ENCODE measurements at places on chromosomes 16 and 17. TPM values are rescaled to one million over a fixed set of nuclear protein-coding genes. Genes with fewer than 3 reads are reported as not detected.

DNA sequence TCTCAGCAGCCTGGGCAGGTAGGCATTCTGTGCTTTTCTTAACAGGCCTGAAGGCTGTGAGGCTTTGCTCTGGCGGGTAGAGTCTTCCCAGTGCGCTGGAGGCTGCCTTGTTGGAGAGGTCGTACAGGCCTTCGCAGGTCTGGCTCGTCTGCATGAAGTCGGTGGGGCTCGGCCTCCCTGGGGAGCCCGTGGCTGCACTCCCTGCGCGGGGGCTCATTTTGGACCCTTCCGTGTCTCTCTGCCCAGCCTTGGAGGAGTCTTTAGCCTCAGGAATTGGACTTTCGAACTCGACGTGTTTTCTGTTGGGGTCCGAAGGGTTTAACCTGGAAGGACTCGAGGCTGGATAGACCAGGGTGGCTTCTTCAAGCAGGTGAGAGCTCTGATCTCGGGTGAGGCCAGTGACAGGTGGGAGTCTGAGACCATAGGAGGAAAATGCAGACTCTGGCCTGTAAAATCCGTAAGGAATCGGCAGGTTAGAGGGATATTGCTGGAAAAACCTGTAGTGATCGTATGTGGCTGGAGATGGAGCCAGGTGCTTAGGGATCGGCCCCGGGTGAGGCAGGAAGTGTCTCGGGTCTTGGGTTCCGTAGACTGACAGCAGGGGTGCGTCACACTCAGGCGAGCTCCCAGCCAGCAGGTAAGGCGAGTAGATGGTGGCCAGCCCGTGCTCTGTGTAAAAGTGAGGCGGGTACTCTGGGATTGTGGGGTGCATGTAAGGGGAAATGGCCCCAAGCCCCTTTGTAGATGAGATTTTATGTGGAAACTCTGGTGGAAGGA is 8.6 kb downstream of the ZNF750 start:
- DNase-seq, result no peak

Gene SLC35G3
- total RNA-seq, result not detected

- peak; percentile 82 for DNase-seq
Measured at GRCh38 chr17:48995974-48996721, 1.0 kb upstream of the IGF2BP1 start.

DNA sequence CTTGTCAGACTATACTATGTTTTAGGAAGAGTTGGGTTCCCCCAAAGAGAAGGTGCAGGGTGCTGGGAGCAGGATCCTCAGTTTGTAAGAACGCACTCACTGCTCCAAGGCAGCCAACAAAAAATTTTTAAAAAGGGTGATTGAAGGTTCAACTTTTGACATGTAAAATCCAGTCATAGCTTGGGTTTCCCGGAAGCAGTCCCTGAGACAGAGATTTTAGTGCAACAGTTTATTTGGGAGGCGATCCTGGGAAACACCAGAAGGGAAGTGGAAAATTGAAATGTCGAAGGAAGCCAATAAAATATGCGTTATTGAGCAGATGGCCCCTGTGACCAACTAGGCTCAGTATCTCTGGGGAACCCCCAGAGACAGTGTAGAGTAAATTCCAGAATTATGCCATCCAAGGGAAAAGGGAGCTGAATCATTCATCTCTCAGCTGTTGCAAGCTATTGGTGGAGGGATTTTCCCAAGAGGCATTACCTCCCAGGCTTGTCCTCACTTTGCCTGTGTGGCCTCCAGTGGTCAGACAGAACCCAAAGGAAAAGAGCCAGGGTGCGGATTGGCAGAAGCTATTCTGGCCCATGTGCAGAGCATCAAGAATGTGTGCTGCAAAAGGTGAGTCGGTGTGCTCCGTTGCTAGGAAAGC is 72.9 kb downstream of the HS3ST3B1 start:
- DNase-seq, result peak; percentile 65

GRCh38 chr17:3035256-3035967 is 28.0 kb downstream of the OR1D5 start:
- DNase-seq, result no peak

DNA sequence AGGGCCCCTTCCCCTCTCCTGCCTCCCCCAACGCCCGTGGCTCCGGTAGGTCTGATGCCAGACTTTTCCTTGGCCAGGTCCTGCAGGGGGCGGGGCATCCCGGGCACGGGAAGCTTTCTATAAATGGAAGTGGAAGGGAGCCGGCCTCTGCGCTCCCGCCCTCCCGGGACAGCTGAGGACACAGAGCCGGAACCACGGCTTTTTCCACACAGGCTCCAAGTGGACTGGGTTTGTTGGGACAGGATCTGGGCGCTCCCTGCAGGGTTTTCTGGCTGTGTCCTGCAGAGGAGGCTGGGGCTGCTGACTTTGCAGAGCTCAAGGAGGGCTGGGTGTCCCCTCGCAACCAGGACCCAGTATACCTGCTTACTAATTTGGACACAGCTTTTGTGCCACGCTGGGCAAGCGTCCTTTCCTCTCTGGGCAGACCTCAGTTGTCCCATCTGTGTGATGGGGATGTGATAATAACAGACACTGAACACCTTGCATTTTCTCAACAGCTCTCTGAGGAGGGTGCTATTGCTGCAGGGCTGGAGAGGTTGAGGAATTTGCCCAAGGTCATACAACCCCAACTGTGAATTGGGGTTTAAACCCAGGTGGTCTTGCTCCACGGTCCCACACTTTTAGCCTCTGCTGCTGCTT is 1.8 kb downstream of the TNS4 start:
- peak; percentile 80 for DNase-seq

- peak; percentile 67 for DNase-seq
Measured at GRCh38 chr17:4004517-4005295, 40.5 kb upstream of the ATP2A3 start.

DNA sequence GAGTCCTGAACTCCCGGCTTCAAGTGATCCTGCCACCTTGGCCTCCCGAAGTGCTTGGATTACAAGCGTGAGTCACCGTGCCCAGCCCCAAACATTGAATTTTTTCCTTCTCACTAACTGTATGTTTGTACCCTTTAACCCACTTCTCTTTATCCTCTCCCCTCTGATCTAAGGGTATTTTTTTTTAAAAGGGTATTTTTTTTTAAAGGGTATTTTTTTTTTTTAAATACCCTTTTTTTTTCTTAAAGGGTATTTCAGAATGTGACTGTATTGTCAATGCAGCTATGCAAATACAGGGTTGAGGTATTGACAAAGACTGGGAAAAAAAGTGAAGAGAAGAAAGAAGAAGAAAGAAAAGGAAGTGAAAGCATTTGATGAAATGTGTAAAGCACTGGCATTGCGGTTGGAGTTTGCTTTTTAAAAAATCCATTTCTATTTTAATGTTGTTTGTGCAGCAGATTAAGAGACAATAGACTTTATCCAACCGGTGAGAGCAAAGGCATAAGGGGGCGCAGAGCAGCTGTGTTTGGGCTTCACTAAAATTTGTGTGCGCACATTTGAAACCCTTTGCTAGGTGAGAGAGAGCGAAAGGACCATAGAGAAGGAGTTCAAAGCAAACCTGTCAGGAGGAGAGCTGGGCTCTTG is 42.4 kb downstream of the SYT17 start:
- peak; percentile 80 for DNase-seq

Gene FADS6
- not detected for total RNA-seq

Gene CTF1
- total RNA-seq, result 0.33 TPM

GRCh38 chr17:17350491-17351355 is 47.5 kb downstream of the NT5M start:
- DNase-seq, result peak; percentile 39

DNA sequence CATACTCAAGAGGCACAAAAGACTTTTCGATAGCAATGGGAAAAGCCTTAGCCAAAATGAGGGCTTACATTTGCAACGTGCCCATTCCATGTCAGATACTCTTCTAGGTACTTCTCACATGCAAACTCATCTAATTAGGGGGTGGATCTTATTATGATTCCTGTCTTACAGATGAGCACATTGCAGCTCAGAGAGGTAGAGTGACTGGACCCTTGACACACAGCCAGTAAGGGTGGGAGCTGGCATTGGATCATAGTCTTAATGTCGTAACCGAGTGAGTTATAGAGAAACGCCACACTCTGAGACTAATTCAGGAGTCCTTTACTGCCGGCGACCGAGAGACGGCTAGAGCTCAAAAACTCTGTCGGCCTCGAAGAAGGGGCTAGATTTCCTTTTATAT is 78.8 kb upstream of the GRIN2A start:
- no peak for DNase-seq

Gene ITGA3
- 76.5 TPM for total RNA-seq

DNA sequence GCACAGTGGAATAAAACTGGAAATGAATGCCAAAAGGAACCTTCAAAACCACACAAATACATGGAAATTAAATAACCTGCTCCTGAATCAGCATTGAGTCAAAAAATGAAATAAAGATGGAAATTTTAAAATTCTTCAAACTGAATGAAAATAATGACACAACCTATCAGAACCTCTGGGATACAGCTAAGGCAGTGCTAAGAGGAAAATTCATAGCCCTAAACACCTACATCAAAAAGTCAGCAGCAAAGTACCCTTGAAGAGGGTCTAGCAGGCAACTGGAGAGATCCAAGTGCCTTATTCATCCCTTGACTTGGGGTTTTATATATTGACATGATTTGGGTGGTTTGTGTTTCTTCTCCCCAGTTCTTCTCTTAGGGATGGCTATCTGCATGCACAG is 294.1 kb downstream of the PMP22 start:
- DNase-seq, result no peak

GRCh38 chr16:77250400-77250799 is 51.2 kb downstream of the SYCE1L start:
- no peak for DNase-seq

DNA sequence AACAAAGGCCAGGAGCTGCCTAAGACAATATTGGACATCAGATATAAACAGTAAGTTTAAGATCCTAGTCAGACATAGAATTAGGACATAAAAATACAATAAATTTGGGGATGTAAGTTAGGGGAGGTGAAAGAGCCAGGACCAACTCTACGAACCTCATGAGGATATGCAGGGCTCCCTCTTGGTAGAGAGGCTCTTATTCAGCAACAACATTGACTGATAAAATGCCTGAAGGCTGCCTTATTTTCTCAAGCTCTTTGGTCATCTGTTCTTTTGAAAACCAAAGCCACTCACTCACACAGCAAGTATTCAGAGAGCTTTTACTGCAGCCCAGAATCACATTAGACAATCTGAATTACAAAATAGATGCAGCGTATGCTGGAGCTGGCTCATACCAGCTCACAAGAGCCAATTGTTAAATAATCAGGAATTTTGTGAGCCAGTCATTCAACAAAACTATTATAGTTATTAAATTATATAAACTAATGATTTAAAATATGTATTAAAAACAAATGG is 108.6 kb upstream of the CLEC3A start:
- no peak for DNase-seq

- peak; percentile 66 for DNase-seq
Measured at GRCh38 chr16:11297492-11298142, 16.5 kb upstream of the PRM1 start.

Gene TLE7
- total RNA-seq, result not detected

Gene RCVRN
- not detected for total RNA-seq

DNA sequence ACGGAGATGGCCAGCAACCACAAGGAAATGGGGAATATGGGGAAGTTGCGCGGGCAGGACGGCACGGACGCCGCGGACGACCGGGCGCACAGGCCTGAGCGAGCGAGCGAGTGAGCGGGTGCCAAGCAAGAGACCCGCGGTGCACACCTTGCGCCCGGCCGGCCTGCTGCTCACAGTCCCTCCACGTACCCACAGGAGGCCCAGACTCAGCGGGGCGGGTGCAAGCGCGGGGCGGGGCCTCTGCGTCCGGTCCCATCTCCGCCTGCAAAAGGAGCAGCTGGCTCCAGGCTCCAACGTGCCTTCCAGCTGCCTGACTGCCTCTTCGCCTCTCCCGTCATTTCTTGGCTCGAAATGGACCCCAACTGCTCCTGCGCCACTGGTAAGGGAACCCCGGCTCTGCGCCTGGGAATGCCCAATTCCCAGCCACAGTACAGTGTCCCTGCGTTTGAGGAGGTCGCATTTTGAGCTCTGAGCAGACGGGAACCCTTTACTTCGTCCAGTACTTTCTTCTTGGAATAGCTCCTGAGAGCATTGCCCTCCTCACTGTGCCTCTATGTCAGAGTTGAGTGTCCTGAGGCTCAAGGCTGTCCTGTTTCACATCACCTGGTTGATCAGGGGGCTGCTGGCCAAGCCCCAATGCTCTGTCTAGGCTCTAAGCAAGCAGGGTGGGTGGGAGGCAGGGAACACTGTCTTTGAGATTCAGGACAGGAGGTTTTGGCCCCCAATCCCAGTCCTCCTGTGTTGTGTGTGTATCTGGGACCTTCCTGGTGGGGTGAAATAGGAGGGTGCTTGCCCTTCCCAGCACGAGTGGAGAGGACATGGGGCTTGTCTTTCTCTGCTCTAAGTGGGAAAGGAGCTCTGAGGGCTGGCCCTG is 8.1 kb upstream of the MT1E start:
- no peak for DNase-seq

DNA sequence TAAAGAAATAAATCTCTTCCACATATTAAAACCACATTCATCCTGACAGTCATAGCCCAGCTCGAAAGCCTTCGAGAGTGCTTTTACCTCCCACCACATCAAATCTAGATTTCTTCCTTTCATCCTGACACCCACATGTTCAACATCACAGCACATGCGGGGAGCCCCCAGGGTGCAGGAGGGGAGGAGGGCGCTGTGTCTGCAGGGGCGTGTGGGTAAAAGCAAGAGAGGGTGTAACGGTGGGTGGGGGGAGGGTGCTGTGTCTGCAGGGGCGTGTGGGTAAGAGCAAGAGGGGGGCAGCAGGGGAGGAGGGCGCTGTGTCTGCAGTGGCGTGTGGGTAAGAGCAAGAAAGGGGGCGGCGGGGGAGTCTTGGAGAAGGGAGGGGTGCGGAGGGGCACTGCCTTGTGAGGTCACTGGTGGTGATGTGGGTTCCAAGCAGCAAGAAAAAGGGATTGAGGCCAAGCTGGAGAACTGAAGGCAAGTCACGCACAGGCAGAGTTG is 34.7 kb downstream of the ADCY9 start:
- no peak for DNase-seq

- peak; percentile 40 for DNase-seq
Measured at GRCh38 chr17:182050-182751, 751 bp upstream of the DOC2B start.

Gene ARHGDIG
- not detected for total RNA-seq

Gene SHISA6
- total RNA-seq, result not detected

DNA sequence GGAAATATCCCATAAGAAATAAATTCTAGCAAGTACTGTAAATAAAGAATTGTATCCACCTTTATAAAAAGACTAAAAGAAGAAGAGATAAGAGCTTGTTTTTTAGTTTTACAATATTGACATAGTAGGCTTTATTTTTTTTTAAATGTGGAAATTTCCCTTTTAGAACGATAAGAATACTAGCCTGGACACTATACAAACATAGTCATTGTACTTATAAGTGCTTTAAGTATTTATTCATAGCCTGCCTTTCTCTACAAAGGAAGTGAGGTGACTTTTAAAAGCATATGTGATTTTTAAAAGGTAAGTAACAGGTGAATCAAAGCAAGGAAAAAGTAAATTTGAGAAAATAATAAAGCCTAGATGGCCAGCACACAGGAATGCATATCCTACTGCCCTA is 17.7 kb downstream of the TOX3 start:
- DNase-seq, result no peak

Gene ITGAD
- 0.06 TPM for total RNA-seq

DNA sequence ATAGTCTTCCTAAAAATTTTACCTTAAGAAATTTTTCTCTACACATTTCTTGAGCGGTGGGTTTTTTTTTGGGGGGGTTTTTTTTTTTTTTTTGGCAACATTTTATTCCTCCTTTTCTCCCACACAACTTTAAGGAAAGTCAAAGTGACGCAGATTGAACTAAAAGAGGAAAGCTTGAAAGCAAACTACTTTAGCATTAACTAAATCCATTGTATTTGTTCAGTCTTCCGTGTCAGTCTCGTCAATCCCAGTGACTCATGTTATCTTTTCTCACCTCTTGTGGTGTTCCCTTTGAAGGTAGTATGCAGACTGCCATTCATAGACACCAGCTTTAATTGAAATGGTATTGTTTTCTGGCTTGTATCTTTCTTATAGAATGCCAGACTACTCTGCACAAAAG is 39.3 kb downstream of the TADA2A start:
- peak; percentile 47 for DNase-seq
